PC-3 (cell line): ENCODE measurements at places on chromosomes 5 and 9.

GRCh38 chr9:127224883-127225739 lies 39.5 kb upstream of the GARNL3 start:
- DNase-seq: peak; percentile 71

GRCh38 chr5:113425909-113426308 lies 8.9 kb downstream of the TSSK1B start:
- DNase-seq: no peak

DNA sequence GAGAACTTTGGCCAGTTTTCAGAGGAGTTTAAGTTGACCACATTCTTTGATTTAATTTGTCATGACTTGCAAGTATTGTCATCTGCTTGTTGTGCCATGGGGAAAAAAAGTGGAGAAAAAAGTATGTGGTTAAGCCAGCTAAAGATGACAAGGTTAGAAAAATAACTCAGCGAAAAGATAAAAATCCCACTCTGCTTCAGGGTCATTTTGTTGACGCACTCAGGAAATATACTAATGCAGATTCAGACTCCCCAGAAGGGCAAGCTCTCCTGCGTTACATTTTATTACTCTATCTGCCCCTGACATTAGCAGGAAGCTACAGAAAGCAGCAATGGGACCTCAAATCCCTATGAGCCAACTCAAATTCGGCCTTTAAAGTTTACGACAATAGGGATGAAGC lies 27.6 kb upstream of the TESK1 start:
- no peak for DNase-seq

DNA sequence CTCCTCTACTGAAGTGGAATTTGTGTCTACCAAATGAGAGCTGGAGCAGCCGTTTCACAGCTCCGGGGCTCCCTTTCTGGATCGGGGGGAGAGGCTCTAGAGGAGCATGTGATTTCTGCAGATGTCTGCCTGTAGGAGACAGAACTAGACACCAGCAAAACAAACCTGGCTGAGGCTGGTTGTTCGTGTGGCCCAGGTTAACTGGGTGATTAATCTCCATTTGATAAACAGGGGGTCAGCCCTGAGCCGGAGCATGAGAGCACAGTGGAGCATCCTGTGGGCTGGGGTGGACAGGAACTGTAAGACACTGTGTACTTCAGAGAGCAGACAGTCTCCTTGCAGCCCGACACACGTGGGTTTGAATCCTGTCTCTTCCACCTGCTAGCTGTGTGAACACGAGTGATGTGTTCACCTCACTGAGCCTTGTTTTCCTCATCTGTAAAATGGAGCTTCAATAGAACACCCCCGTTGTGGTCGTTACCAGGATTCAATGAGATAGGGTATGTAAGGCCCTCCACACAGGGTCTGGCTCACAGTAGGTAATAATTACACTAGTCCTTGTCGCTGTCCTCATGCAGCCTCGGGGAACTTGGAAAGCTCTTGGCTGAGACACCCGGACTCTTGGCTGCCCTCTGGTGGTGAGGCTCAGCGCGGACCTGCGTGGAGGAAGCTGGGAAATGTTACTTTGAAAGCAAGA lies 12.9 kb downstream of the CXCL14 start:
- peak; percentile 65 for DNase-seq

- DNase-seq: no peak
These were observed 64.4 kb upstream of the CACNA1B start for GRCh38 chr9:137813167-137813566.

GRCh38 chr9:137406085-137406760 lies 16.7 kb downstream of the EXD3 start:
- no peak for DNase-seq

DNA sequence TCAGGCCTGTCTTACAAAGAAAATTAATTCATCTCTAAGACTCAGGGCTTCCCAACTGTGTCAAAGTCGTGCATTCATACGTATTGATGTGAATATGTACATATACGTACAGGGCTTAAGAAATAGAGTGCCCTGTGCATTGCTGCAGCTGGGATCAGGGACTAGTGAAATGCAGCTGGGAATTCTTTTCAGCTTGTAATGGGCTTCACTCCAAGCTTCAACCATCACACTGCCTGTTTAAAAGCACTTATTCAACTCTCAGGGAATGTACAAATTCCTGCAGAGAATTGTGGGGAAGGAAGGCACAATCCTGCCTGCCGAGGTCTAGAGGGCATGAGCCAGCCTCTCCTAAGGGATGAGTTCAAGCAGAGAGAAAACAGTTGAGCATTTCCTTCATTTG lies 59.6 kb upstream of the MAN2A1 start:
- no peak for DNase-seq

DNA sequence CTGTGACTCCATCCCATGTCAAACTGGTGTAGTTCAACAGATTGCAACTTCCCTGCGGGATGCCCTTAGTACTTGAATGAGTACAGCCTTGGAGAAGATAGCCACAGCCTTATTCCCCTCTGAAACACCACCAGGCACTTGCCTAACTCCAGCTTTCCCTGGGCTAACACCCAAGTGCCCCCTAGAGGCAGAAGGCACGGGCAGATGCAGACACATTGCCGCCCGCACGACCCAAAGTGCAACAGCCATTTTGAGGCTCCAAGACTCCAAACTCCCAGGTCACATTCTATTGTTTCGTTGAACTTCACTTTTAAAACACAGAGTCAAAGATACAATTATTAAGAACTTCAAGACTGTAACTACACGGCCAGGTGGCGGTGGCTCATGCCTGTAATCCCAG lies 163.6 kb upstream of the CDH6 start:
- no peak for DNase-seq

DNA sequence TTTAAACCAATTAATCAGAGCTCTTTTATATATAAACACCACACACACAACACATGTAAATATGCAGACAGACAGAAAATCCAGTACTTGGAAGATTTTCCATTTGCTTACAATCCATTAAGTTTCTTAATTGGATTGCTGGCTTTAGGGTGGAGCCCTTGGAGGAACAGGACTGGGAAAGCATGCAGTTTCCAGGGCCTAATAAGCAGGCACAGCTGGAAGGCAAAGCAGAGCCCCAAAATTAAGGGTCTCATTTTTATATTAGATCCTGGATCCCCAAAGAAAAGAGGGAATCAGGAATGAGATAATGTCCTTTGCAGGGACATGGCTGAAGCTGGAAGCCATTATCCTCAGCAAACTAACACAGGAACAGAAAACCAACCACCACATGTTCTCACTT lies 13.1 kb upstream of the SMC2 start:
- no peak for DNase-seq
